Transverse colon (tissue), 4 donors: ENCODE measurements at places on chromosomes 3 and 15. TPM values are rescaled to one million over a fixed set of nuclear protein-coding genes. Genes with fewer than 3 reads are reported as not detected.

C3orf49 gene
- not detected for total RNA-seq

MUSTN1 gene
- 16.8 TPM for total RNA-seq

GRCh38 chr15:38642689-38643270, 78.2 kb upstream of the RASGRP1 start:
- no peaks in the 10 kb centered on the region for H3K4me1 ChIP-seq
- no peak for DNase-seq
- no peaks in the 10 kb centered on the region for H3K27me3 ChIP-seq
- no peak overlapping the region for H3K4me3 ChIP-seq

PRR20G gene
- total RNA-seq: not detected

EXD1 gene
- total RNA-seq: not detected

GOLGA6L7 gene
- not detected for total RNA-seq

DNA sequence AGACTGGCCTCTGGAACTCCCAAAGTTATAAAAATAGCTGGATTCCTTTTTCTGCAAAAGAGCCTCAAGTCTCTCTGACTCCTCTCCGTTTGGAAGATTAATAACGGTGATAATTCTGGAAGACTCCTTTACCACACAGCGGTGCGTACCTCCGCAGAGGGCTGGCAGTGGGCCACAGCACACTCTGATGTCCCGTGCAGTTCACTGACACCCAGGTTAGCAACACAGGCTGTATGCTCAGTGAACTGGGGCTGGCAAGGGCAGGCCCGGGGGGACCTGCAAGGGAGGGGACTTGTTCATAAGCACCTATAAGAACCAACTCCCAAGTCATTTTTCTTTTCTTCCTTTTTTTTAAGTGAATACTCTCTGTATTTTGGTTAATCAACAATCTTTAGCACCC, 120.3 kb upstream of the TJP1 start:
- DNase-seq: no peak
- no peak overlapping the region for H3K27ac ChIP-seq
- H3K4me3 ChIP-seq: no peak overlapping the region
- no peaks in the 10 kb centered on the region for H3K27me3 ChIP-seq

ITGA11 gene
- total RNA-seq: 0.48 TPM

CHAC1 gene
- 0.60 TPM for total RNA-seq

DNA sequence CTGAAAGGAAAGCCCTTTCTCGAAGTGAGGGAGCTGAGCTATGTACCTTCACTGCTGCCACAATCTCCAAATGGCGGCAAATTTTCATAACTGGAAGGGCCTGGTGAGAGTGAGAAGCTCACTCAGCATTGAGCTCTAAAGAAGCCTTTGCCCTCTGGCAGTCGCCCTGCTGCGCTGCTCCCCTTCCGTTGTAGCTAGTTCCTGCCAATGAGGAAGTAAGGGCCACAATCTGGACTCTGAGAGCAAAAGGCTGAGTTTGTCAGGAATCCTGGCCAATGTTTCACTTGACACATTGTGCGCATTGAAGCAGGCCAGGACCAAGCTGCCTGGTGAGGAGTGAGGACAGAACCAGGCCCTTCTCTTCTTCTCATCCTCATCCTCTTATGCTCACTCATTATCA, 579.5 kb downstream of the PDCD6IP start:
- H3K36me3 ChIP-seq: no peaks in the 10 kb centered on the region
- H3K27ac ChIP-seq: peak overlapping the region; percentile 53
- H3K27me3 ChIP-seq: no peaks in the 10 kb centered on the region
- peak; percentile 77 for DNase-seq
- H3K4me3 ChIP-seq: no peak overlapping the region

GRCh38 chr3:16031434-16031833, 143.0 kb upstream of the GALNT15 start:
- no peaks in the 10 kb centered on the region for H3K36me3 ChIP-seq
- no peak overlapping the region for H3K27ac ChIP-seq
- no peaks in the 10 kb centered on the region for H3K4me1 ChIP-seq
- no peak overlapping the region for H3K4me3 ChIP-seq
- no peak for DNase-seq
- no peaks in the 10 kb centered on the region for H3K27me3 ChIP-seq

DNA sequence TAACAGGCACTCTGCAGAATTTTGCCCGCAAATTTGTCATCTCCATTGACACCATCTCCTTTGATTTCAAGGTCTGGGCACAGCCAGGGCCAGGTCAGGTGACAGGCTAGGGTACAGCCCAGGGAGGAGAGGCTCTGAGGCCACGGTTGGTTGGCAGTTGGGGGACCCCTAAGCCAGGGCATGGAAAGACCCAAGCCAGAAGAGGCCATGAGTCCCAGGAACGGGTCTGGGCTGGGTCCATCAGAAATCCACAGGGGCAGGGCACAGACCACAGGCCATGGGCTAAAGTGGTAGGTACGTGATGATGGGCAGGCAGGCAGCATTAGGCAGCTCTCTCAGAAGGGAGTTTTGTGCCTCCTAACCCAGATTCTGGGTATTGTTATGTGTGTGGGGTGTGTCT, 45.8 kb downstream of the SEMA3G start:
- H3K4me1 ChIP-seq: no peaks in the 10 kb centered on the region
- no peak overlapping the region for H3K4me3 ChIP-seq
- DNase-seq: no peak
- no peaks in the 10 kb centered on the region for H3K27me3 ChIP-seq
- no peaks in the 10 kb centered on the region for H3K36me3 ChIP-seq
- no peak overlapping the region for H3K27ac ChIP-seq

GRCh38 chr3:107269136-107269535, 108.1 kb upstream of the CCDC54 start:
- no peak overlapping the region for H3K27ac ChIP-seq
- no peaks in the 10 kb centered on the region for H3K4me1 ChIP-seq
- no peaks in the 10 kb centered on the region for H3K27me3 ChIP-seq
- DNase-seq: no peak
- H3K36me3 ChIP-seq: no peaks in the 10 kb centered on the region

- H3K4me3 ChIP-seq: no peak overlapping the region
- H3K27ac ChIP-seq: no peak overlapping the region
- no peak for DNase-seq
- H3K36me3 ChIP-seq: no peaks in the 10 kb centered on the region
- H3K27me3 ChIP-seq: no peaks in the 10 kb centered on the region
Measured at GRCh38 chr15:98939311-98940080, 68.1 kb downstream of the PGPEP1L start.

- no peak overlapping the region for H3K4me3 ChIP-seq
- H3K27ac ChIP-seq: no peak overlapping the region
- no peaks in the 10 kb centered on the region for H3K36me3 ChIP-seq
- no peaks in the 10 kb centered on the region for H3K27me3 ChIP-seq
Measured at GRCh38 chr3:171428892-171429291, 31.3 kb downstream of the TNIK start.

DNA sequence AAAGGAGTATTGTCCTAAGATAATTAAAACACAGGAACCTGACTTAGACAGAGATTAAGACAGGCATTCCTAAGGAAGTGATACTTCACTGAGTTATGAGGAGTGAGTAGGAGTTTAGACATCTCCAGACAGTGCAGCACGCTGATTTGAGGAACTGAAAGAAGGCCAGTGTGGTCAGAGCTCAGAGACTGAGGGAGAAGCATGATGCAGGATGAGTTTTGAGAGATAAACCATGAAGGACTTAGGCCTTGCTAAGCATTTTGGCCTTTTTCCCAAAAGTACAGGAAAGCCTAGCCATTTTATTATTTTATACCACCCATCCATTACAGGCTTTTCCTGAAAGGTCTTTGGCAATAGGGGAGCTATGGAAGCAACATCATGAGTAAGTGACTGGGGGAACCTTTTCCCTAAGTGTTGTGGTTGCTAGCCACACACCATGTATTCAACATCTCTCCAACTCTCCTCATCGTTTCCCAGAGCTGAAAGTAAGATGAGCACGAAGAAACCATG, 375.6 kb upstream of the TPRG1 start:
- peak overlapping the region; percentile 22 for H3K27ac ChIP-seq
- DNase-seq: peak; percentile 16
- no peak overlapping the region for H3K4me3 ChIP-seq

PLSCR2 gene
- total RNA-seq: 2.9 TPM

- H3K27ac ChIP-seq: no peak overlapping the region
- DNase-seq: no peak
- H3K4me3 ChIP-seq: no peak overlapping the region
- H3K4me1 ChIP-seq: no peaks in the 10 kb centered on the region
- H3K27me3 ChIP-seq: no peaks in the 10 kb centered on the region
- no peaks in the 10 kb centered on the region for H3K36me3 ChIP-seq
Measured at GRCh38 chr15:20348900-20349773, 192.5 kb downstream of the GOLGA6L6 start.

DNA sequence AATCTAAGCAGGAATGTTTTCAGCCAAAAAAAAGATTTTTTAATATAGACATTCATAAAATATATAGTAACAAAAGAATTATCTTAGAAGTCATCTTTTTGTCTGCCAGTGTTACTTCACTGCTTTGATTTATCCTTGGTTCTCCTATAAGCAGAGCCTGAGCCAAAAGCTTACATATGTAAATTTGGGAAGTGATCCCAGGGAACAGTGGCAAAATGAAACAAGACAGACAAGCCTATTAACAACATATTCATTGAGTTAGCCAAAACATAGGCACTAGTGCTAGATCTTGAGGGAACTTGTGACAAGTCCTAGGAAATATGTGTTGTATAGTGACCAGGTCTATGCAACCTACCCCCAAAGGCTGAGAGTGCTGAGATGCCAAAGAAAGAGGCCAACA, 11.3 kb downstream of the GTPBP8 start:
- no peak overlapping the region for H3K4me3 ChIP-seq
- H3K4me1 ChIP-seq: no peaks in the 10 kb centered on the region
- no peaks in the 10 kb centered on the region for H3K36me3 ChIP-seq
- peak overlapping the region; percentile 13 for H3K27ac ChIP-seq

MESP2 gene
- total RNA-seq: not detected

SLC41A3 gene
- 22.7 TPM for total RNA-seq
